ENCODE measurements at places on chromosomes 1 and 21.
A peak's percentile ranks its signal among the peaks of the same experiment; 100 is the strongest.

- DNase-seq, result no peak
Observed at GRCh38 chr1:110620686-110621085, 14.5 kb upstream of the KCNA2 start.

DNA sequence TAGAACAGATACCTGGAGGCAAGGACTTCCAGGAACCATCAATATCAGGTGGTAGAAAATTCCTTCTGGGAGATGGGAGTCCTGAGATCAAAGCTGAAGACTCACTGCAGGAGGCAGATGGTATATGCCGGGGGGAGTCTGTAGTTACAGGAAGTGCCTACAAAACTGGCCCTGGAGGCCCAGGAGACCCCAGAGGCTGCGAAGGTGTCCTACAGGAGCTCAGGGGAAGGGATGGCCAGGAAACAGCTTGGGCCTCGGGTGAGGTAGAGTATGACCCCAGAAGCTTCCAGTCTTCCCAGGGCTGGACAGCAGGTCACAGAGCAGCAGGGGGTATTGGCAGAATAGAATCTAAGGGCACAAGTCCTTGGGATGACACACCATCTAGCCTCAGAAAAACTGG lies 16.4 kb downstream of the IGFN1 start:
- no peak for DNase-seq

- no peak for DNase-seq
Observed at GRCh38 chr1:67691712-67692111, 6.7 kb downstream of the GADD45A start.

DNA sequence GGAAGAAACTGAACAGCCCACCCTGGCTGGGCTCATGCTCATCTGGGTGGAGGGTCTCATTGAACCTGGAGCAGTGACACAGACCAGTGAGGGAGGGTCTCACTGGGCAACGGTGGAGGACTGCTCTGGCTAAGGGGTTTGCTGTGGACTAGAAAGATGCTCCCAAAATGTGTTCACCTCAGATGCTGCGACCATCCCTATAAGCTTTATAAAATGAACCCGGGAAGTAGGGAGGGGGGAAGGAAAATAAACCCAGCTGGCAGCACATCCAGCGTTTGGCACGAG lies 34.5 kb upstream of the LBR start:
- DNase-seq, result no peak

- no peak for DNase-seq
Observed at GRCh38 chr1:225360119-225360518, 67.7 kb downstream of the LBR start.

DNA sequence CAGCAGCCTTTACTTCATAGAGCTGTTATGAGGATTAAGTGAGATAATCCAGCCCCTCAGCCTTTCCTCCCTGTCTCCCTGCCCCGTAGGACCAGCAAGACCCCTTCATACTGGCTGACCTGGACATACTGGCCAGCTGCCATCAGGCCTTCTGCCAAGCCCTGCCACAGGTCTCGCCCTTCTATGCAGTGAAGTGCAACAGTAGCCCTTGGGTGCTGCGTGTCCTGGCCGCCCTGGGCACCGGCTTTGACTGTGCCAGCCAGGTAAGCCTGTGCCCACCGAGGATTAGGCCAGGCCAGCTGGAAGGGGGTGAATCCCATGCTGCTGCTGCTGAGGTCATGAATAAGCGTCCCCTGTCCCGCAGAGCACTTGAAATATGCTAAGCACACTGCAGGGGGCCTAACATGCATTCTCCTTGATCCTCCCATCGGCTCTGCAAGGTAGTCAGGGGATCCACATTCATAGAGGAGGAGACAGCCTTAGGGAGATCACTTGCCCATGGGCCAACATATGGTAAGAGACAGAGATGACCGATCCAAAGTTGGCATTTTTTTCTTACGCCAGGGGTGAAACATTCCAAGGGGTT lies 73.3 kb upstream of the TINAGL1 start:
- no peak for DNase-seq

GRCh38 chr1:8653878-8654277 lies 163.6 kb downstream of the RERE start:
- no peak for DNase-seq

DNA sequence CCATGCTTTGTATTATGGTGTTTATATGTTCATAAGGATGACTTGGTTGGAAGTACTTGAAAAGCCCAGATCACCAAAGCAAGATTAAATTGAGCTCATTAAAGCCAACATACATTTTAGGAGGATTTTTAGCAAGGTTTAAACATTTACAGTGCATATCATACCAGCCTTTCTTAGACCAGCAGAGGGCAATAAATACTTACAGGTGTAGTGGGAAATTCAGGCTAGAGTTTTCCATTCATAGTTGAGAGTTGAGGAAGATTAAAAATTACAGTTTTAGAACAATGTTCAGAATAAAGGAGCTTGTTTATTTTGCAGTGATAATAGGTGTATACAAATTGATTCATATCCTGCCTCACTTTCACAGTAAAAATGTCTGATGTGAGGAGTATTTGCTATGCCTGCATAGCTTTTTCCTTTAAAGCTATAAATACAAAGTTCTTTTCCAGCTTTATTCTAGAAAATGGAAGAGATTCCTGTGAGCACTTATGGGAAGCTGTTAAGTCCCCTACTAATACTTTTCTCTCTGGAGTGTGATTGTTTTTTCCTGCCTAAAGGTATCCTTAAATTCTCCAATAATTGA lies 35.3 kb downstream of the DTL start:
- DNase-seq, result peak; percentile 46

DNA sequence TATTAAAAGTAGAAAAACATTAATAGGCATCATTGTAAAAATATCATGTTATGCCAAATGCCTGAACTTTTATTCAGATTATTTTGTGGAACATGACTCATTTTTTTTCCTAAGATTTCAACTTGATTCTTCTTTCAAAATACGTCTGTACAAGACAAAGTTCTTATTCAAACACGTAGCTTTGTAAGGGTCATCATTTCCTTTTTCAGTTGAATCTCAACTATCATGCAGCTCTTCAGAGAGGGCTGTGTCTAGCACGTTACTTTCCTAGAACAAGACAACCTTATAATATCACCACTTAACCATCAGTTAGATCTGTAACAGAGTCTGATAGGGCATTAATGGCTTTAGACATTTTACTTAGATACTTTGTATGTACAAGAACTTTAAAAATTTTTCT lies 608.9 kb downstream of the AMY1C start:
- no peak for DNase-seq

DNA sequence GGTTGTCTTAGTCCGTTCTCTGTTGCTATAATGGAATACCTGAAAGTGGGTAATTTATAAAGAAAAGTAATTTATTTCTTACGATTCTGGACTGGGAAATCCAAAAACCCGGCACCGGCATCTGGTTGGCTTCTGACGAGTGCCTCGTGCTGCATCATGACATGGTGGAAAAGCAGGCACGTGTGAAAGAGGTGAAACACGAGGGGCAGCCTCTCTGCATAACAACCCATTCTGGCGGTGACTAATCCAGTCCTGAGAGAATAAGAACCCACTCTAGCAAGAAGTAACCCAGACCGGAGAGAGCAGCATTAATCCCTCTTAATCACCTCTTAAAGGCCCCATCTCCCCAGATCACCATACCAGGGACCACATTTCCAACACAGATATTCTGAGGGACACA lies 2.7 kb upstream of the EDEM3 start:
- DNase-seq, result no peak

DNA sequence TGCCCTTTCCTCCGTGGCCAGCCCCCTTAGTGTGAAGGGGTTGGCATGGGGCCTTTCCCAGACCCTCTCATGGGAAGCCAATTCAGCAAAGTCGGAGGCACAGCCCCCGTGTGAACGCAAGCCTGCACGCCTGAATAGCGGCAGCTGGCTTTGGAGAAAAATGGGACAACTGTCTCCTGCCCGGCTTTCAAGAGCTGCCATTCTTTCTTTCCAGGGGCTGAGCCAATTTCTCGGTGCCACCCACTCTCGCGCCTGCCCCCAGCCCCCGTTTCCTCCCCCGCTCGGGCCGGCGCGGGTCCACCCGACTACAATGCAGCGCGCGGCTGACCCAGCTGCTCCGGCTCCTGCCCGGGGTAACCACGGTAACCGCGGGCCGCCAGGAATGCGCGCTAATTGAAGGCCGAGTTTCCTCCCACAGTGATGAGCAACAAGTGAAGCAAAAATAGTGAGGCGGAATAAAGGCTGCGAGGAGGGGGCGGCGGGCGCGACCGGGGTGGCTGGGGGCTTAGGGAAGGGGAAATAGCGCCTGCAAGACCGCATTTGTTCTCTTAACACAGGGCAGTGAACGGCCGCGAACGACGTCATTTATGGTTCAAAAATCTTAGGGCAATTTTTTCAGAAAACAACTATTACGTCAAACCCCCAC lies 27.8 kb downstream of the ILDR2 start:
- DNase-seq, result peak; percentile 19

GRCh38 chr1:81155131-81155530 lies 645.6 kb upstream of the ADGRL2 start:
- DNase-seq, result no peak
